HT1080 (cell line): ENCODE measurements at places on chromosomes 11 and 22.

DNA sequence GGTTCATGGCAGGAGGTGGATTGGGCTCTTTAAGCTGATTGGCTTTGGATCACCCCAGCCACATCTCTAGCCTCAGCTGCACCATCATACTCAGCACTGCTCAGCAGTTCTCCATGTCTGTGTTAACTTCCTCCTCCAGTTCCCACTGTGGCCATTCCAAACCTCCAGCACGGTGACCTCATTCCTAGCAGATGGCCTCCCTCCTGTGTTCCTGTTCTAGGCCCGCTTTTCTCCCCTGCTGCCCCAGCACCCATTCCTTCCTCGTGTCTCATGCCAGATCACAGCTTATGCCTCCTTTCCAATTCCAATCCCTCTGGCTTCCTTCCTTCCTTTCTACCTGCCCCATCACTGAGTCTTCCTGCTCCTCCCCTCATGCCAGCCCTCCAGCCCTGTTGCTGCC lies 96.1 kb downstream of the MICAL2 start:
- DNase-seq, result peak; percentile 61

- DNase-seq, result peak; percentile 51
These were observed 151.4 kb downstream of the BLID start for GRCh38 chr11:121964591-121964990.

DNA sequence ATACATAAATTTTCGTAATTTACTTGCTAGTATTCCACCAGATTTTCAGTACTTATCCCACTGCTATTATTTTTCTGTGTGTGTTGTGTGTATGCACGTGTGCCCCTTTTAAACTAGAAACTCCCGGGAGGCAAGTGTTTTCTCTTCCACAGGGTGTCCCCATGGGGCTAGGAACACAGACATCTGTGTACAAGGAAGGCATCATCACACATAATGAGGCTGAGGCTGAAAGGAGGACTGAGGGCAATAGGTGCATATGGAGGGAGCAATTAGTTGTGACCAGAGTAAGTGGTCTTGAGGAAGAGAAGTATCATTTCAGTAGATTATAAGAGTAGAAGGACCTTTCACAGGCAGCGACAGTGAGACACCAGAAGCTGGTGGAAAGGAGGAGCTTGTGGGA lies 2.1 kb upstream of the DPAGT1 start:
- peak; percentile 15 for DNase-seq

DNA sequence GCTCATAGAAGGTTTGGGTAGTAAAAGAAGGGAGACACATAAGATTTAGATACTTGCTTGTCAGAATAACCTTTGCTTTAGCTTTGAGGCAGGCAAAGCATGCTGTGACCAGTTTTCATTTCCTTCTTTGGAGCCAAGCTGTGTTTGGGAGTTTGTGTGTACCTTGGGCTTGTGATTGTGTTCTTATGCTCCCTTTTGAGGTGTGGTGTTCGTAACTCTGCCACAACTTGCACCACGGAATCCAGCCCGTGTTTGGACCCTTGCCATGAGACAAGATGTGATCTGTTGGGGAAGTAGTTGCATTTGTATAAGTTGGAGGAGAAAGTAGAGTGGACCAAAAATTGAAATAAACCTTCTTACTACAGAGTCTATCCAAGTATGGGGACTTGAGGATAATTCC lies 34.0 kb downstream of the BMAL1 start:
- DNase-seq, result no peak

- DNase-seq, result no peak
These were observed 15.0 kb upstream of the SORL1 start for GRCh38 chr11:121437018-121437685.

GRCh38 chr11:9143721-9144120 lies 52.3 kb upstream of the SCUBE2 start:
- DNase-seq, result no peak

DNA sequence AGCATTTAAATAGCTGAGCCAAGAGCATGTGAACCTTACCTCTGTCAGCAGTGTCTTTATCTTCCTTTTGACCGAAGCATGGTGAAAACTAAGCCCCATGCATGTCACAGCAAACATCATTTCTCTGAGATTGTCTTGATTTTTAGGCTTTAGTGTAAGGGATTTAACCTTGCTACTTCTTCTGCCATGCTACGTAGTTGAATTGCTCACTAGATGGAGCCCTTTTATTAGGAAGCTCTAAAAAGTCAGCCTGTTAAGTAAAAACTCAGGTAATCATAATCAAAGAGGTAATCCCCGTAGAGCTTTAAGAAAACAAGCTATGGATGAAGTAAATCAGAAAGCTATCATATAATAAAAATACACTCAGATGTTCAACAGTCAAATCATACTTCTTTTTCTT lies 149.5 kb downstream of the PGR start:
- peak; percentile 11 for DNase-seq

DNA sequence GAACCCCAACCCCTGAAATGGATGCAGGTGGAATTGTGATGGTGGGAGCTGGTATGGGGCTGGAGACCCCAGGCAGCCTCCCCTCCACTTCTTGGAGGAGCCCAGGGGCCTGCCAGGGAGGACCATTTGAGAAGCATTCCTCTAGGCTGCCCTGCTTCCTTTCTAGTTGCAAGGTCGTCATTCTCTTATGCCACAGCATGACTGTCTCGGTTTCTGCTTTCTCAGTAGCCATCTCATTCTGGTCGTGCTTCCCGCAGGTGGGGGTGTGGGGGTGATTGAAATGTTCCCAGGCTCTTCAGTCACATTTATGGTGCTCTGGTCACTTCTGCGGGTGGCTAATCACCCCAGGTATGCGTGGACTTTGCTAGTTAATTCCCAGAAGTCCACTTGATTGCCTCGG lies 223.7 kb upstream of the TBCEL start:
- DNase-seq, result peak; percentile 8
